ENCODE measurements at places on chromosomes 16 and 17. TPM values are rescaled to one million over a fixed set of nuclear protein-coding genes. Genes with fewer than 3 reads are reported as not detected.
A peak's percentile ranks its signal among the peaks of the same experiment; 100 is the strongest.

GRCh38 chr17:50426814-50427787, 1.1 kb downstream of the ACSF2 start:
- DNase-seq = no peak

DNA sequence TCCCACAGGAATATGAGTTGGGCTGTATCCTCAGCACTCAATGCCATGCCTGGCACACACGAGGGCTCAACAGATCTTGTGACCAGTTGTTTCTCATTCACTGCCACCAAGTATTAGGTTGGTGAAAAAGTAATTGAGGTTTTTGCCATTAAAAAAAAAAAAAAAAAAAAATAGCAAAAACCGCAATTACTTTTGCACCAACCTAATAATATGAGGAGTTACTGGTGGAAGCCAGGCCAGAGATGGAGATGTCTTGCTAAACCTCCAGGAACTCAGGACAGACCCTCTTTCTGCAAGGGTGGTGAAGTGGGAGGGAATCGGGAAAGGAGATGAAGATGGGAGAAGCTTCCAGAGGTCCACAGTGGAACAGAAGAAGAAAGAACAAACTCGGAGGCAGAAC, 124.6 kb downstream of the DYNLRB2 start:
- DNase-seq = no peak

- no peak for DNase-seq
Observed at GRCh38 chr16:11667221-11667823, 933 bp upstream of the SNN start.

- no peak for DNase-seq
Observed at GRCh38 chr17:38762231-38762630, 9.7 kb downstream of the PSMB3 start.

DNA sequence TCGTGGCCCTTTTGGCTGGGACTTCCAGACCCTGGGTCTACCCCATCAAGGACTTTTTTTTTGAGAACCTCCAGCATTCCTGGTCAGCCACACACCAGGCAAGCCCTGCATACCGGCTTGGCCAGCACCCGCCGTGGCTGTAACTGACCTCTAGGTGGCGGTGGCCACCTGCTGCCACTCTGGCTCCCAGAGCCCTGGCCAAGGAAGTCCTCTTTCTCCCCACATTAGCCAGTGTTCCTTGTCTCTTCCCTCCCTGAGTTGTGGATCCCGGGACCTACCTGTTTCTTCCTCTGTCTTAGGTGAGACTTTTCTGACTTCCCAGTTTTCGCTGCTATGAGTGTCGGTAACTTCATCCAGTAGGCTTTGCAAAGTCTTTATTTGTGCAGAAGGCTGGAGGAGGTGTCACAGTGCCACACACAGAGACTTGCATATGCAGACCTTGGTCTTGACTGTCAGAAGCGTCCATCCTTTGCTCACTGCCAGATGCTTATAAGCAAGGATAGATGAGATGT, 348.3 kb downstream of the CPPED1 start:
- DNase-seq = no peak

Gene KRTAP1-5
- not detected for total RNA-seq

GRCh38 chr17:75959051-75959838, 18.4 kb upstream of the FBF1 start:
- no peak for DNase-seq

GRCh38 chr17:79930877-79931816, 91.9 kb upstream of the CBX4 start:
- no peak for DNase-seq

DNA sequence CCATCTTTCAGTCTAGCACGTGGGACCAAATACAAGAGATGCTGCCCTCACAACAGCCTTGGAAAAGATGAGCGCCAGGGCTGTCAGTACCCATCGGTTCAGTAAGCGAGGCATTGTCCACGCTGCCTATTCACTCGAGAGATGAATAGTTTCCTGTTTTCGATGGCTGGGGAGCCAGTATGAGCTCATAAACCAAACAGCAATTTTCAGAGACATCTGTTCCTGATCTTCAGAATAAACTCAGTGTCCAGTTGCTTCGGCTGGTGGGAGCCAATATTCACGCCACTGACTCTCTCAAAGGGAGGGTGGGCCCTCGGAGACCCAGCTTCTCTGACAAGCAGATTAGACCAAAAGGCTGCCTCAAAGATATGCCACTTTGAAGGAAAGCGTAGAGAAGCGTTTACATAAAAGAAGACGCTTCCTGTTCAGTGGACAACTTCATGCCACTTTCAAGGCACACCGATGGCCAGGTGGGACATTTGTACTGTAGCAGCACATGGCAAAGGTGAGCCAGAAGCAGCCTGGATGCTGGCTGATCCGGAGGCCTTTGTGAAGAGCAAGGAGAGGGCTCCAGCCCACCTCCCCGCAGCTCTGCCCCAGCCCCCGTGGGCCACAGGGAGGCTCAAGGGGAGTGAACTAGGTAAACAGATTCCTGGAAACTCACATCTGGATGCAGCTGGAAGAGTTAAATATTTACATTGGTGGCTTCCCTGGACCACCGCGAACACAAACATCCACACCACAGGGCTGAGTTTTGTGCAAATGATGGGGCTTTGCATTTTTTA, 6.0 kb downstream of the TIMM22 start:
- DNase-seq = no peak

- no peak for DNase-seq
Observed at GRCh38 chr17:50594892-50595291, 34.4 kb downstream of the CACNA1G start.

DNA sequence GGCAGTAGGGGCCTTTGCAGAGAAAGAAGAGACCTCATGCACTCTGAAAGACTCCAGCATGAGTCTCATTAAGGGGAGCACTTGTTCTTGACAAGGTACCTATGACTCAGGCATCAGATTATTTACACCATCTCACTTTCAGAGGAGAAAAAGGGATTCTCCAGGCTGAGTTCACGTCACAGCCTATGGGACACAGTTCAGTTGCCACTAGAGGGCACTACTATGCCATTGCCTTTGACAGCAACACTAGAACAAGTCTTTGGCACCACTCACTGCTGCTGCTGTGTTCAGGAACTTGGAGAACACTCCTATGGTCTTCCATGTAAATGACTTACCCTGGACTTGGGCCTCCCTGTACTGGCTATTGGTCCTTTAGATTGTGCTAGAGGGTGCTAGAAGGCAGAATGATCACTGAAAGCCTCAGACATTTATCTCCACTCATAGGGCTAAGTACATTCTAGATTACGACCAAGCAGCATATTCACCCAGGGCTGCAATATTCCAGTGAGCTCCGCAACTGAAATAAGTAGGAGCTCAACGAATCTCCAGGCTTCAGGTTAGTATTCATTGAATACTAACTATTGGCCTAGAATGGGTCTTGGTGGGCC, 225.1 kb upstream of the CA10 start:
- DNase-seq = no peak

- no peak for DNase-seq
Observed at GRCh38 chr16:57416084-57416483, 11.5 kb downstream of the CCL17 start.

- no peak for DNase-seq
Observed at GRCh38 chr17:57132663-57133062, 47.6 kb downstream of the AKAP1 start.

- no peak for DNase-seq
Observed at GRCh38 chr17:40849723-40850122, 17.3 kb downstream of the KRT12 start.

DNA sequence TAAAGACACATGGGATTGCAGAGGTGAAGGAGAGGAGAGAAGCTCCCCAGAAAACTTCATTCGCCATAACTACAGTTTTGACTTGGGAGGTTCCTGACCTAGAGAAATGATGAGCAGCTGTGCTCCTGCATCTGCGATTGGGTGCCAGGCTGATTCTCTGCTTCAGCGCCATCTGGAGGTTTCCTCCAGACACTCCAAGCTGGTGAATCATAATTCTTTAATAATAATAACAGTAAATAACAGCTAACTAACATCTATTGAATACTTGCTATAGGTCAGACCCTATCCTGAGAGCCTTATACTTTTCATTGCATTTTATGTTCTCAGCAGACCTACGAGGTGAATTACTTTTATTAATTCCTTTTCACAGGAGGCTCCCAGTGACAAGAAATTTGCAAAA, 575.8 kb downstream of the TOX3 start:
- DNase-seq = no peak

GRCh38 chr16:22232277-22233036, 26.4 kb downstream of the EEF2K start:
- peak; percentile 91 for DNase-seq

Gene NDUFB10
- 245 TPM for total RNA-seq

Gene CCT6B
- 1.3 TPM for total RNA-seq

Gene PPP1R27
- not detected for total RNA-seq

DNA sequence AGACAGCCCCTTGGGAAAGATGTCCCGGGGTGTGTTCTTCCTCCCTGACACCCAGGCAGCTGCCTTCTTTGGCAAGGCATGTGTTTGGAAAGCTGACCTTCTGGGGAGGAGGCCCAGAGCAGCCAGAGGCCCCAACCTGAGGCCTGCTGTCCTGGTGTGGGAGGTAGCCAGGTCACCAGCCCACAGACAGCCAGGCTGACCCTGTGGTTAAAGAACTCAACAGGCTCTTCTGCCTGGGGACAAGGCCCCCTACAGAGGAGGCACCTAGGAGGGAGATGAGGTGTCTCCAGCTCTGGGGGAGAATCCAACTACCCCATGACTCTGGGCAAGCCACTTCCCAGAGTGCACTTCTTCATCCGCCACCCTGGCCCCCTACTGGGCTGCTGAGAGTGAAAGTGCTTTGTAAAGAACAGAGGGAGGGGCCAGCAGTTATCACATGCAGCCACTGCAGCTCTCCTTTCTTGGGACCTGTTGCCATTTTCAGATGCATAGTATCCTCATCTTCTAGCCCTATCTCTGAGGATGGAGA, 13.1 kb upstream of the SREBF1 start:
- DNase-seq = no peak

GRCh38 chr17:68318103-68318991, 27.1 kb downstream of the ARSG start:
- DNase-seq = no peak

- DNase-seq = no peak
Observed at GRCh38 chr17:1270210-1271029, at the start of gene BHLHA9. BHLHA9 (plus strand) TSS chr17:1270444; CDS start chr17:1270564, 120 bp downstream.

Gene MMP15
- 5.2 TPM for total RNA-seq

Gene KRT40
- total RNA-seq = not detected

GRCh38 chr17:33169580-33170285, 123.4 kb downstream of the ASIC2 start:
- DNase-seq = no peak

DNA sequence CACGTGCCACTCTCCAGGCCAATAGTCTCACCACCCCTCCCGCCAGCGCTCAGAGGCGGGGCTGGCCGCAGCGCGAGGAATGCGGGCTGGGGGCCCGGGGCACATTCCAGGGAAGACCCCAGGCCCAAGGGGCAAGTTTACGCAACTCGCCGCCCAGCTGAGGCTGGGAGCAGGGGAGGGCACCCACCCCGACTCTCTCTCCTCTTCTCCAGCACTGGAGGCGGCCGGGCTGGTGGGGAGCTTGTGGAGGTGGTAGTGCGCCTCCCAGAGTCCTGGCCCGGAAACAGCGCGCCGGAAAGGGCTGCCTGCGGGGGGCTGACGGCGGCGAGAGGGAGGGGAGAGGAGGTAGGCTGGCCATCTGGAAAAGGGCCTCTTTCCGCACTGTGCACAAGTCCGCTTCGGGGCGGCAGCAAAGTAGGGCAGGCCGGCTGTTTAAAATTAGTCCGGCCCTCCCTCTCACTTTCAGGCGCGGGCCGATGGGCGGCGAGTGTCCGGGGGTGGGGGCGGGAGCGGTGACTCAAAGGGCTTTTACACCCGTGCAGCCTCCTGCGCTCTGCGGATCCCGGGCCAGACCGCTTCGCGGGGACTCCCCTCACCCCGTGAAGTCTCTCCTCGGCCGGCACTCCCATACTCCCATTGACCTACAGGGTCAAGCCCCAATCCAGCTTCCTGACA, 1.1 kb downstream of the FHOD1 start:
- peak; percentile 53 for DNase-seq

GRCh38 chr17:48671697-48672171, 45.6 kb upstream of the HOXB9 start:
- peak; percentile 72 for DNase-seq

DNA sequence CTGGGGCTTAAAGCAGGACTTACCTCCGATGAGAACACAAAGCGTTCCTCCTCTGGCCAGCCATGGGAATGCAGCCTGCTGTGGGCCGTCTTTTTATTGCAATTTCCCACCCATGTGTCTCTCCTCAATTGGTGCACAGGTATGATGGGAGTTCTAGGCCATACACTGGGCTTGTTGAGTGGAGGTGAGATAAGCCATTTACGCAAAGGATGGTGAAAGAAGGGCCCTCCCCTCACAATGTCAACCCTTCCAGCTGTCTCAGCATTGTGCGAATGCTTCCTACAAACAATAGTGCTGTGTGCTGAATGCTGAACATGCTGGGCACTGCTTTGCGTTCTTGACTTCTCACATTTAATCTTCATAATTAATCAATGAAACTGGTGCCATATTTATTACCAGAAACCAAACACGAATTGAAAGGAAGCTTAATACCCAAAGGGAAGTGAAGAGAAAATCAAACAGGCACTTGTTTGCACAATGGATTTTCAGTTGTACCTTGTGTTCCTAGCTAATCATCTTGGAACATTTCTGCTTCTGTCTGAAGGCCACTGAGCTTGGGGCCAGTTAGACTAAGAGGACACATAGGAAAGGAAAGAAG, at the start of gene GP2:
GP2 (minus strand) TSS at position 70 of the 598 bp plus-strand sequence. CDS start 1,082 bp downstream, outside the sequence.
- no peak for DNase-seq

Measured in lower leg skin (tissue), 4 donors.